Stimulated activated CD4-positive, alpha-beta T cell treated with anti-CD3 and anti-CD28 coated beads, Interleukin-4, amount 100 ng/mL, for 4 hours (primary cell): ENCODE measurements at places on chromosomes 12 and 14.

DNA sequence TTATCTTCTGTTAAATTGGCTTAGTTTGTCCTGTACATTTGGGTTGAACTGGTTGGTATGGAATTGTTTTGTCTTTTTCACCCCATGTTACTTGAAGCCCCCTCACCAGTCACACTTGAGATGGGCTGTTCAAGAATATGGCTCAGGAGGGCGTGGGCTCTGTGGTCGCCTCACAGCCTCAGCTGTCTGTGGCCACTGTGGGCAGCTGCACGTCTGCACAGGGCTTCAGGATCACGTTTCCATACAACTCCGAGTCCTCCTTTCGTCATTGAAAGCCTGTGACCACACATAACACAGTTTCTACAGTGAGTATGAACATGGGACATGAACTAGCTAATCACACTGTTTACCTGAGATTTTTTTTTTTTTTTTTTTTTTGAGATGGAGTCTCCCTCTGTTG, 81.3 kb downstream of the MOK start:
- DNase-seq, result no peak

DNA sequence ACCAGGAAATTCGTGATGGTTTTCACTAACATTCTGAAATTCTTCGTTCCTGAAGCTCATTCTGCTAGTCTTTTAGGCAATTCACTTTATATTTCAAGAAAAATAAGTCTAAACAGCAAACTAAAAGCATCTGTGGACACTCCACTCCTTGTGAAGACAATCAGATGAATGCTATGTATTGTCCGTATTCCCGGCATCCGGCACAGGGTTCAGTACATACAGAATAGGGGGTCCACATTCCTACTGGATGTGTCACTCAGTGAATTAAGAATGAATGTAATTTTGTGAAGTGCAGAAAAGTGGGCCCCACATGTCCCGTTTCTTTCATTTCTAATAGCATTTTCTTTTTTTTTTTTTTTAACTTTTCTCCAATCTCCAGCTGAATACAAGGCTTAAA, 241.3 kb downstream of the GRIN2B start:
- no peak for DNase-seq

- no peak for DNase-seq
Observed at GRCh38 chr12:22415342-22416309, 81.1 kb upstream of the ST8SIA1 start.

DNA sequence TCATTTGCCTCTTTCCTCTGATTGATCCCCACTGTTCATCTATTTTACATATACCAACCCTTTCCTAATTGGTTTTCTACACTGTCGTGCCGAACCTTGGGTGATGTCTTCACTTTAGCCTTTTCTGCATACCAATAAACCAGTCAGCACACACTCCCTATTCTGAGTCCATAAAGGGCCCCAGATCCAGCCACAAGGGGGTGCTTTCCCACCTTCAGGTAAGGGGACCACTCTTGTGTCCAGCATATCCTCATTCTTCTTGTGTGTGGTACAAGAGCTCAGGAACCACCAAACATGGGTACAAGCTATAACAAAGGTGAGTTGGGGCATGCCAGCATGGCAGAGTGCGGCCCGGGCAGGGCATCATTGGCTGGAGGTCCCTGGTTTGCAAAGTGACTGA, 859.8 kb downstream of the FSCB start:
- no peak for DNase-seq

DNA sequence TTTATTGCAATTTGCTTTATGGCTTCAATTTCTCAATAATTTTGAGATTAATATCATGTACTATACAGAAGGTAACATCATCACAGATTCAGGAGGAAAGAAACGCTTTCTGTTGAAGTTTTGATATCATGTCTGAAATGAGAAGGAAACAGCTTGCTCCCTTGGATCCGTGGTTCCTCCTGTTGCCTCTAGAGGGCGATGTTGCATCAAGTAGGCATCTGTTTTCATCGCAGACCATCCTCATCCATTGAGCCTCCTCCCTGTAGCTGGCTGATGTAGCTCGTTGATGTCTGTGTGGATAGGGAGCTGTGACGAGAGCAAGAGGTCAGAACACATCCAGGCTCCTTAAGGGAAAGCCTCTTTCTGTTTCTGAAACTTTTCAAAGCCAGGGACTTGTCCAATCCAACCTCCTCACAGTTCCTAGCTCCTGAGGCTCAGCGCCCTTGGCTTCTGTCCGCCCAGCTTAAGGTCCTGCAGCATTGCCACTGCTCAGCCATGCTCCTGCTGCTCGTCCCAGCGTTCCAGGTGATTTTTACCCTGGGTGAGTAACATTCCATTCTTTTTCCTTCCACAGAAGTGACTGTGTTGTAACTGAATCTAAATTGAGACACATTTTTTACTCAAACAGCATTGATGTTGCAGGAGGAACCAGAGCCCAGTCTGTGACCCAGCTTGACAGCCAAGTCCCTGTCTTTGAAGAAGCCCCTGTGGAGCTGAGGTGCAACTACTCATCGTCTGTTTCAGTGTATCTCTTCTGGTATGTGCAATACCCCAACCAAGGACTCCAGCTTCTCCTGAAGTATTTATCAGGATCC, 304.8 kb upstream of the OR4E1 start:
- peak; percentile 37 for DNase-seq

GRCh38 chr14:61387076-61387475, 65.7 kb downstream of the PRKCH start:
- DNase-seq, result no peak

GRCh38 chr12:69231479-69231878, 7.9 kb upstream of the CPSF6 start:
- DNase-seq, result no peak

GRCh38 chr12:28446031-28446430, 255.8 kb downstream of the CCDC91 start:
- DNase-seq, result no peak

DNA sequence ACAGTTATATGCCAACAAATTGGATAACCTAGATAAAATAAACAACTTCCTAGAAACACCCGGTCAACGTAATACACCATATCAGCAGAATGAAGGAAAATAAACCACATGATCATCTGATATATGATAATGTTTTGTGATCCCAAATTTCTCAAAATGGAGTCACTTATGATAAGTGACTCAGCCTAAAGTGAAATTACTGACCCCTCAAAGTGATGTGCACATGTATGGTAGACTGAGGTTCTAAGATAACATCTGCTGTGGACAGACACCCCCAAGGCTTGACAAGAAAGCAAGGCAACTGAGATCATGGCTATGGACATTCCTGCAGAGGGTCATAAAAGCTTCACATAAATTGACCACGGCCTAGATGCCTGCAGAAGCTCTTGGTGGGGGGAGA, 105.1 kb upstream of the DCN start:
- no peak for DNase-seq

DNA sequence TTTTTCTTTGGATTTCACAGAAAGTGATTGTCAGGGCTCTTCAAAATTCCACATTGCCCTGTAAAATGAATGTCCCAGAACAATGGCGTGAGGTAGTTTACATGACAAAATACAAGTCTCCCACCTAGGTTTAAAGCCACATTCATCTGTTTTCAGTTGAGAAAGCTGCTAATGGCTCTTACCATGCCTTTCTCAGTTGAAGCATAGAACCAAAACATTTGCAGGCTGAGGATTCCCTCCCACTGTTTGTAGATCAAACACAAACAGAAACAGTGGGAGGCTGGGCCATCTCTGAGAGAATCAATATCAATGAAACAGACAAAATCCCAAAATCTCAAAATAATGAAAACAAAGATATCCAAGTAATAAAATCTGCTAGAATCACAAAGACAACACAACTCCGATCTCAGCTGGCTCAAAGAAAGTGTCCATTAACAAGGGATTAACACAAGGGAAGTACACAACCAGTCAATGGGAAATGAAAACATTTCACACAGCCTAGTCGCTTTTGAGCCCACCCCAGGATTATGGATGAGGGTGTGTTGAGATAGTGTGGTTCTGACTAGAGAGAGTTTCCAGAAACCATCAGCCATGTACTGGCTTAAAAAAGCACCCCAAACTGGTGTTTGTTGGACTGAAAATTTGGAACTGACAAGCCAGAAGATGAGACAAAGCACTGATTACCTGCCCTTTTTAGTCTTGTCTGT, 54.5 kb upstream of the TMEM260 start:
- DNase-seq, result no peak

- no peak for DNase-seq
Observed at GRCh38 chr12:95959107-95959506, 16.0 kb downstream of the AMDHD1 start.

DNA sequence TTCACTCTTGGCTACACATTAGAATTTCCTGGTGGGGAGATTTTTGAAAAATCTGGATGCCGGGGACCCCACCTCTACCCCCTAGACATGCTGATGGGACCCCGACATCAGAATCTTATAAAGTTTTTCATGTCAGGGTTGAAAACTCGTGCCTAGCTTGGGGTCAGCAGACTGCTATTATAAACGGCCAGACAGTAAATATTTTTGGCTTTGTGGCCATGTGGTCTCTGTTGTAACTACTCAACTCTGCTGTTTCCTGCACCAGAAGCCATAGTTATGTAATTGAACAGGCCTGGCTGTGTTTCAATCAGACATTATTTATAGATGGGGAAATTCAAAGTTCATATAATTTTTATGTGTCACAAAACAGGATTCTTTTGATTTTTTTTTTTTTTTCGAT, 41.6 kb downstream of the ACACB start:
- no peak for DNase-seq

GRCh38 chr12:3446235-3446634, 44.8 kb upstream of the PRMT8 start:
- DNase-seq, result no peak

- no peak for DNase-seq
Observed at GRCh38 chr14:99753225-99754140, 39.7 kb upstream of the EML1 start.

DNA sequence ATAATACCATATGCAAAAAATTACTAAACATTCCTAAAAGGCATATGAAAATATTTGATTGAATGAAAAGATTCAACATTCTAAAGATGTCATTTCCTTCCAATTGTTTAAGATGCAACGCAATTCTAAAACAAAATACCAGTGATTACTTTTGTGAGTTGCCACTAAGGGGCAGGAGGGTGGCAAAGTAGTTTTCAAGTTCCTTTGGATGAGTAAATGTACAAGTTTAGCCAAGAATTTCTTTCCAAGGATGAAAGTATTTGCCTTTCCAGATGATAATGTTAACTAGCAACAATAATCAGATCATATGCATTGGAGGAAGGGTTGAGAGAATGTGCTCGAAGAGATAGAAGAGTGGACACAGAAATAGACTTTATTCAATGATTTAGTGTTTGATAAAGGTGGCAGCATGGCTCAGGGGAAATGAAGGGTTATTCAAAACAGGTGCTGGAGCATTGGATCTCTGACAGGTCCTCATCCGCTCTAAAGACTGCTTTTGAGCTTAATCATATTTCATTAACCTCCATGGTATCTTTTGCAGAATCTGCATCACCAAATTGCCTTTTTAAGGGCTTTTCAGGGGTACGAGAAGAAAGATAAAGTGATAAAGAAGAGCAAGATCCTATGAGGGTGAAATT, 678.5 kb upstream of the TBX3 start:
- no peak for DNase-seq

DNA sequence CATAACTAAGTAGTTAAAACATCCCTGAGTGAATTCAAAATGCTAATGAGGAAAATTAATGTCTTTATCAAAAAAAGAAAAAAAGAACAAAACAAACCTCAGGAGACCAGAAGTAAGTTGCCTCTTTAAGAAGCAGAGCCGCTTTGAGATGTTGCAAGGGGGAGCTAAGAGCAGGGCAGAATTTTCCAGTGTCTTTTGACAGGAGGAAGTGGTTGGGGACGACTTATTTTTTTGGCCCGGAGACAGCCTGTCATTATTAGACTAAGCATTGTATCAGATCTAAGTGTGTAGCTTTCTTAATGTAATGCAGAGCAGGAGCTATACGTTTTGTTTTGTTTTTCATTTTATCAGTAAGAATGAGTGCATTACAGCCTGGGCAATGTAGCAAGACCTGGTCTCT, 206.6 kb downstream of the CACNA1C start:
- no peak for DNase-seq

GRCh38 chr14:36976571-36977023, 195.8 kb downstream of the SLC25A21 start:
- DNase-seq, result no peak

DNA sequence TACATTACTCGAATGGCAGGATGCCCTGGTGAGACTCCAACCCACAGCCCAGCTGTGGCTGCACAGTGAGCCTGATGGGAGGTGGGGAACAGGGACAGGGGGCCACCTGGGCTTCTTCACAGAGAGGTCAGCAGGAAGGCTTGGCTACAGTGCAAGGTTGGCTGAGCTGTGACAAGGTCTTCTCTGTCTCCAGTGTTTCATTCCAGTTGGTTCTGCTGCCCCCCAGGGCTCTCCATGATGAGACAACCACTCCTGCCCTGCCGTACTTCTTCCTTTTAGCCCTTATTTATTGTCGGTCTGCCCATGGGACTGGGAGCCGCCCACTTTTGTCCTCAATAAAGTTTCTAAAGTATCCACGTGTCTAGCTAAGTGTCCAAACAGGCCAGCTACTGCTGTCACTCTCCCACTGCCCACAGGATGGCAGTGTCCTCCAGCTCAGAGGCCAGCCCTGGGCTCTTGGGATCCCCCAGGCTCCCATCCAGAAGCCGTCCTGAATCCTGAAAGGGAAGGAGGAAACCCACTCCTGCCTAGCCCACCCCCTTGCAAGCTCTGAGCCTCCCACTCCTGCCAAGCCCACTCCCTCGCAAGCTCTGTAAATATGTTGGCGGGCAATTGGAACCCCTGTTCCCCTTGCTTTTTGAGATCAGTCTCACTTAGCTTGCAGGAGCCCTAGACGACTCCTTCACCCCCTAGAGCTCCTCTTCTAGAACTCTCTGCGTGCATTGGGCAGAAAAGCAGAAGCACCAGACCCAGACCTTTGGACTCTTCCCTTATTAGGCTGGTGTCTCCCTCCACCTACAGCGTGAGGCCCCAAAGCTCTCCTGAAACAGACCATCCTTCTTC, 5.4 kb downstream of the C1QL4 start:
- no peak for DNase-seq

DNA sequence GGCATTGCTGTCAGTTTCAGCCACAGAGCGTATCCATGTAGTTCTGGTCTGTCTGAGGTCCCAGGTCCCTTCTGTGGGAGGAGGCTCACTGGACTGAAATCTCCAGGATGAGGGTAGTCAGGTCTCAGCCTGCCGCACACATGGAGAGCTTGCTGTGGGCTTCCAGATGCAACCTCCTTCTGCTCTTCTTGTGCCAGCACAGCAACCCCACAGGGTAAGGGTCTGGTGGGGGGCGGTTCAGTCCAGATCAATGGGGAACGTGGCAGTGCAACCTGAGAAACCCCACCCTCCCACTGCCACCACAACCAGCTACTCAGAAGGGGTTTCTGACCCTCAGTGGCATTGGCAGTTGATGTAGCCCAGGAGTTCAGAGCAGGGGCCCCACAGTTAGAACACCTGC, 61.2 kb downstream of the BEGAIN start:
- no peak for DNase-seq

DNA sequence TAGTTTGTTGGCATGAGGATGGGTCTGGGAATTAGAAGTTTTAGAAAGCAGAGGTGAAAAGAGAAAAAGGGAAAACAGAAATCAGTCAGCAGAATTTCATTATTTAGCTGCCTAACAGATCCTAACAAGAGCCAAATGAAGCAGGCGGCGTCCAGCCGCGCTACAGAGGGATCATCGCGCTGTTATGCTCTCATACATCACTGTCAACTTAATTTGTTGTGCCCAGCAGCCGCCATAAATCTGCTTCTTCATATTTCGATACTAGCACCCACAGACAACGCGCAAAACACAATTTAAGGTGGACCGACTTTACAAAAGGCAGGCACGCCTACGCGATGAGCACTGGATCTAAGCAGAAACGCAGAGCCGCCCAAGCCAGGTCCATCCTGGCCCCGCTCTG, 66.7 kb downstream of the SETD3 start:
- DNase-seq, result no peak
